ENCODE measurements at places on chromosomes 7 and 10.

- no peak for DNase-seq
Observed at GRCh38 chr10:88987243-88987725, 3.3 kb upstream of the FAS start.

GRCh38 chr10:100184840-100185239 lies 989 bp downstream of the ERLIN1 start:
- no peak for DNase-seq

GRCh38 chr10:22333975-22334282 lies 11.4 kb upstream of the SPAG6 start:
- no peak for DNase-seq

DNA sequence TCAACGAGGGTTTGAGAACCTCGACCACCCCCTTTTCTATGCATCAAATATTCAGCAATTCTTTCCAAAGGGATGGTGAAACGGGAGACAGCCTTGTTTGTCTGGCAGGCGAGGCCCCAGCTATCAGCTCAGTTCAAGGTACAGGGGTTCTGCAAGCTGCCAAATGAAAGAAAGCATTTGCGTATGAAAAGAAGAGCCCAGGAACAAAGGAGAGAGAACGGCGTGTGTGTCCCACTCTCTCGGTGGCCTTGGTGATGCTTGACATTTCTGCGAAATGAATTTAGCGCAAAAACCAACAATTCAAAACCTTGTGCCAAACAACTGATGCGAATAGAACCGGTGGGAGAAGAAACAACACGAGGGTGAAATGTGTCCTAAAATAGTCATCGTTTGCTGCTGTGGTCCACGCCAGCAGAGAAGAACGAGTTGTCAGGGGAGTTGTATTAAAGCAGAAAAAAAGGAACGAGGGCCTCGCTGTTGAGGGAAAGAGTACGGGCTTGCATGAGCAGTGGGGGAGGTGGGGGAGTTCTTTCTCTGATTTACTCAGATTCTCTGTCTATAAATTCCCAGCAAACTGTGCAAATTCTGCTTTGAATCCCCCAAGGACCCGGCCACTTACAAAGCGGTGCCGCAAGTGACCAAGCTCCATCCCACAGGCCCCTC lies 97.7 kb downstream of the TMEM130 start:
- DNase-seq = peak; percentile 21

GRCh38 chr7:1981878-1982230 lies 250.9 kb downstream of the MAD1L1 start:
- DNase-seq = no peak

DNA sequence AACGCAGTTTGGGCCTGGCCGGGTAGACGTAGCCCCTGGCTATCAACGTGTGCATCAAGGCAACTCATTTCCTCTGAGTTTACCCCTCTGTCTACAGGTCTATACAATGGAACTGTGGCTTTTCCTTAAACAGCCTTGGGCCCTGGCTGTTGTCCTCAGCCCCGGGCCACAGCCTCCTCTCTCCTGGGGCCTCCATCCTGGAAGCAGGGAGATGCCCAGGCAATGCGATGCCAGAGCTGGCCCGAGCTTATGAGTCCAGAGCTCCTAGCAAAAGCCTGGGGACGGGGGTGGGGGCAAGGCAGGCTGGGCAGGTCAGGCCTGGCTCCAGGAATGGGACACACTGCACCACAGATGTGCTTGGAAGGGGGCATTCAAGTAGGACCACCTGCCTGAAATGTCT lies 89.6 kb upstream of the SMNDC1 start:
- no peak for DNase-seq

GRCh38 chr10:72320676-72321247 lies 34.0 kb downstream of the DNAJB12 start:
- DNase-seq = no peak

GRCh38 chr7:130886438-130887135 lies 152.6 kb upstream of the KLF14 start:
- DNase-seq = no peak

DNA sequence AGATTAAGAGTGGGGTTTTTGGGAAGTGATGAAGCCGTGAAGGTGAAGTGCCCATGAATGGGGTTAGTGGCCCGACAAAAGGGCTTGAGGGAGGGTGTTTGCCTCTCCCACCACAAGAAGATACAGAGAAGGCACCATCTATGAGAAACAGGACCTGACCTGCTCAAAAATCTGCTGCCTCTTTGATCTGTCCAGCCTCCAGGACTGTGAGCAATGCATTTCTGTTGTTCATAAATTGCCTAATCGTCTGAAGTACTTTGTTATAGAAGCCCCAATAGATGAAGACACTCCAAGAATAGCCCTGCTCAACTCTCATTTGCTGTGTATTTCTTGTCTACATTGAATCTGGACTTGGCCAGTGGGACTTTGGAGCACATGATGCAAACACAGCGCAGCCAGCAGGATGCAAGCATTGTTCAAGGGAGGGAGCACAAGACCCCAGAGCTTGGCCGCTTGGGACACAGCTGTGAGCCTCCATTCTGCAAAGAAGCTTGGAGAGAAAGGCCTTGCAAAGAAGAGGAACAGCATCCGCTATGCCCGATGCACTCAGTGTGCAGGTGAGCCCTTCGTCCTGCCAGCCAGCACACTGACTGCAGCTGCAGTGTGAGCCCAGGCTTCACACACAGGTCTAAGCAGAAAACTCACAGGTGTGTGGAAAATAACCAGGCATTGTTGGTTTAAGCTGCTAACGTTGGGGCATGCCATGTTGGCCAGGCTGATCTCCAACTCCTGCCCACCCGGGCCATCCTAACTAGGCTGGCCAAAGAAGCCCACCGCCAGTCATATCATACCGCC lies 73.2 kb upstream of the KLF6 start:
- no peak for DNase-seq

DNA sequence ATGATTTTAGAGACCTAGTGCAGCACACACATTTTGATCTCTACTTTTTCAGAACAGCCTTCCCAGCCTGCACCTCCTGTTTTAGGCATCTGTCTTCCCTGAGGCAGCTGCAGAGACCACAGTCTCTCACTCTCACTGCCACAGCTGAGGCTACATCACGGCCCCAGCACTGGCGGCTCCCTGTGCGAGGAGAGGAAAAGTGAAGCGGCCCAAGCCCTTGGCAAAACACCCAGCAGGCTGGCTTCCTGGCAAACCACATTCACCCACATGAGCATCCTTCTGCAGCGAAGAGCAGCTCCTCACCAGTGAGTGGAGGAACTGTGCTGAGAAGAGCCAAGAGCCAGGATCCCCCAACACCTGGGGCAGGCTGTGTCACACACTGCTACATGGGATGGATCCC lies 14.0 kb downstream of the HUS1 start:
- DNase-seq = no peak

- DNase-seq = no peak
Observed at GRCh38 chr7:7768977-7769709, 50.7 kb upstream of the RPA3 start.

GRCh38 chr7:65001291-65001814 lies 5.1 kb downstream of the ERV3-1 start:
- DNase-seq = no peak

- no peak for DNase-seq
Observed at GRCh38 chr7:26993816-26994810, 101.7 kb downstream of the HOXA1 start.

- DNase-seq = no peak
Observed at GRCh38 chr7:2115760-2116447, 116.8 kb downstream of the MAD1L1 start.

GRCh38 chr10:73997461-73997786 lies 492 bp upstream of the VCL start:
- no peak for DNase-seq

DNA sequence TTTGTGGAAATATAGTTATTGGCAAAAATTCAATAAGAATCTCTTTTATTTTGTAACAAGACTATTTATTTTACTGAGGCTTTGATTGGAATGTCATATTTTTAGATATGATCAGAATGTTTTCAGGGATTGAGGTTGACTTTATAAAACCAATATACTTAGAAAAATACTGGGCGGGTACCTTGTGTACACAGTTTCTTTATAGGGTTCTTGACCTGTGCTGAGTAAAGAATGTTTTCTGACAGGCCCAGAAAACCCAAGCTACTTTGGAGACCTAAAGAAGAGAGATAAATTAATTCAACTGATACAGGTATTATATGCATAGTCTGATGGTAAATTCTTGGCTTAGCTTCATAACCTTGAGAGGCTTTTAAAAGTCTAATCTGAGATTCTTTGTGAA lies 23.9 kb upstream of the SPAM1 start:
- DNase-seq = no peak

DNA sequence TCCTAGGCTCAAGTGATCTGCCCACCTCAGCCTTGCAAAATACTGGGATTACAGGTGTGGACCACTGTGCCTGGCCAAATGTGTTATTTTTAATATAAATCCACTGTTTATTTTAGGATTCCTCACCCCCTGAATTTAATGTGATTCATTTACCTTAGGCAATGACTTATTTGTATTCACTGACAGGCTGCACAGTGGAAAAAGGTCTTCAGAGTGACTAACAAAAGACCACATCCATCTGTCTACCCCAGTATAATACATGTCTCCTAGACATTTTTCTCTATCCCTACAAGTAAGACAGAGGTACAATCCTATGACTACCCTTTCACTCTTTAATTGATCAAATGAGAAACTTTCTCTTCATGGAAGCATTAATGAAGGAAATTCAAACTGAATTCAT lies 230.2 kb downstream of the AHR start:
- no peak for DNase-seq

- DNase-seq = no peak
Observed at GRCh38 chr7:55249332-55249731, 115.8 kb upstream of the LANCL2 start.

DNA sequence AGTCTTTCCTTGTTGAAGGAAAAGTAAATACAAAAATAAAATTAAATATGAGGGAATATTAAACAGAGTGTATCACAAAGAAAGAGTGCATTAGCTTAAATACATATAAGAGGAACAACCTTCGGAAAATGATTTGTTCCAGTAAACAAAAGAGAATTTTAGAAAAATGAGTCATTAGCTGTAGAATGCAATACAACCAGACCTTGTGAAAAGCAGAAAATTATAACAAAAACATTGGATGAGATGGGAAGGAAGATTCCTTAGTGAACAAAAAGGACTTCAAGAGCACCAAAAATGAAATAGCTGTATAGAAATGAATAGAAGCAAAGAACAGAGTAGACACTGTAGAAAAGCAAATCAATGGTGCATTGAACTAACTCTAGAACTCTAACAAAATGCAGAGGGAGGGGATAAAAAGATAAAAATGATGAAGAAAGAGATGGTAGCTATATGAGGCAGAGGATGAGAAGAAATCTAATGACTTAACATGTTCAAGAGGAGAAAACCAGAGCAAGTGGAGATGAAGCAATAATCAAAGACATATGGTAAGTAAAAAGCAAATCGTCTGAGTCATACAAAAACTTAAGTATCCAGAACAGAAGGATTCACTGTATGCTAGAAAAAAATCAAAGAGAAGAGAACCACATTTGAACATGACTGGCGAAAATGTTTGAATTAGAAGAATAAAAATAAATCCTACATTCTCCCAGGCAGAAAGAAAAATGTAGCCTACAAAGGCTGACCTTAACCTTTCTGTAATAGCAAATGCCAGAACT lies 190.5 kb downstream of the TMEM26 start:
- DNase-seq = no peak

GRCh38 chr7:32163141-32163806 lies 93.1 kb upstream of the PDE1C start:
- DNase-seq = no peak

Measured in neuronal stem cell (in vitro differentiated cells).